ENCODE measurements at places on chromosomes 13 and 19. TPM values are rescaled to one million over a fixed set of nuclear protein-coding genes. Genes with fewer than 3 reads are reported as not detected.

TRPC4 gene
- total RNA-seq = not detected

ZNF888 gene
- 5.1 TPM for total RNA-seq

CEACAM8 gene
- total RNA-seq = not detected

ZNF773 gene
- total RNA-seq = 8.5 TPM

GRK1 gene
- total RNA-seq = not detected

CEACAM16 gene
- not detected for total RNA-seq

APOC1 gene
- total RNA-seq = 3.0 TPM

OR1I1 gene
- total RNA-seq = not detected

RUBCNL gene
- 1.9 TPM for total RNA-seq

CDX2 gene
- total RNA-seq = not detected

ICAM5 gene
- 0.95 TPM for total RNA-seq

All from activated naive CD8-positive, alpha-beta T cell treated with anti-CD3 and anti-CD28 coated beads for 36 hours (primary cell).